ENCODE measurements at places on chromosomes 11 and 22.

DNA sequence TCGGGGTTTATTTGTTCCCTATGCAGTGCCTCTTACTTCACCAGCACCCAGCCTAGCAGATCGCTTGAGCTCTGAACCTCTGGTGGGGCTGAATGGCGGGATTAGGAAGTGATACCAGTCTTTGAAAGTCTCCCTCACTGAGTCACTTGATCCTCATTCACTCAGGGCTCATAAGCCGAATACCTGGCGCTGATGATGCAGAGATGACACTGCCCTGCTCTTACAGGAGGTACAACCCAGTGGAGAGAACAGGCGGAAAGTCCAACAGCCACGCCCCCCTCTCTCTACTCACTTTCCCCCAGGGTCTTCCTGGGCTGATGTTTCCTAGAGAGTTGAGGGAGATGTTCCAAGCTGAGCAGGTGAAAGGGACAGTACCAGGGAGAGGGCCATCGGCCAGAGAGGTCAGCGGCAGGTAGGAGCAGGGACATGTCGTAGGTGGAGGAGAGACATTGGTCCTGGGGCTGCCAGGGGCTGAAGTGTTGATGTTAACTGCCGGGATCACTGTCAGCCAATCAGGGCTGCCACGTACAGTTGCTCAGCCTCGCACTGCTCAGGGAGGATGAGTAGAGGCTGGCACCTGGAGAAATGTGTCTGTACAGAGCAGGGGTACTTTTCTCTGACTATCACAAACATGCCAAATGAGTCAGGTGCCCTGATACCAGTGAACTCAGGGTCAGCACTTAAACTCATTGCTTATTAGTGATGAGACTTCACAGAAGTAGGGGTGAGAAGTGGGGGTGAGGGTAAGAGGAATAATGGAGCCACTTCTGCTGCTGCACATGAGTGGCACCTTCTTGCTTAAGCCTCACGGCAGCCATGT, 9.9 kb upstream of the APOBEC3A start:
- peak; percentile 87 for DNase-seq

DNA sequence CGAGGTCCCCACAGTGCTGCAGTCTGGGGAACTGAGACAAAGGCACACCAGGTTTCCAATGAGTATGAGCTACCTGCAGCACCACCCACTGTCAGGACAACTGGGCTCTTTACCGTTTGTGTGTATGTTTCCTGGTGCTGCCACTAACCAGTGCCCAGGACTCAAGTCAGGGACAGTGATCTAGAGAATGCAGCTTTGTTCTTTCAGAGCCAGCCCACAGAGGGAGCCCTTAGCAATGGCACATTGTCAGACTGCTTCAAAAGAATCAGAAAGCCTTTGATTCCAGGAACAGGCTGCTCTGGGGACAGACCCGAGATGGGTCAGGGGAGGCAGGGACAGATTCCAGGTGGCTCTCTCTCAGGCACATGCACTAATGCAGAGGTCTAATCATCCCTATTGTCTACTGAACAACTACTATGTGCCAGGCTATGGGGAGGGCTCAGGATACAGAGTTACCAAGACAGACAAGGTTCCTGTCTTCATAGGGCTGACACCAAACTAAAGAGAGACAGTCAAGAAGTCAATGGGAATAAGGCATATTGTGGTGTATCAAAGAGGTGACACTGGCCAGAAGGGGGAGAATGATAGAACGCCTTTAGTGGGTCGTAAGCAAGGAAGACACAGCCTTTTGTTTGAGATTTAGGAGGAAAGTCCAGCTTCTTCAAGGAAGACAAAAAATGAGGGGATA, 103.7 kb downstream of the VPREB1 start:
- DNase-seq: no peak

DNA sequence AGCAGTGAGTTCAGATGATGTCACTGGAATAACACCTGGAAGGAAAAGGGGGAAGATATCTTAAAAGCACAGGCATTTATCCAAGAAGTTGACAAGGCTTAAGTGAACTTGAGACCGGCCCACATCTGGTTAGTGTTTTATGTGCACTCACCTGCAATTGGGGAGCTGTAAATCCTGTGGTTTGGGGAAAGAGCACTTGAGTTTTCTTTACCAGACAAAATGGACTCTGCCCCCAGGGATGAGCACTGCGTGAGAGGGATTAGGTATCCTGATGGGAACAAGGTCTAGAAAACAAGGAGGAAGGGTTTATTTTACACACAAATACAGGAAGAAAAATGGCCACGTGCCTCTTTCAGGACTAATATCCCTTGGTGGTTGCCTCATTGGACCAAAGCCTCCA, 15.2 kb downstream of the E2F8 start:
- DNase-seq: no peak

- DNase-seq: no peak
These were observed 38.3 kb upstream of the GRAMD1B start for GRCh38 chr11:123391646-123392348.

GRCh38 chr11:105004021-105004420, 18.9 kb downstream of the CASP5 start:
- no peak for DNase-seq

- no peak for DNase-seq
These were observed 14.3 kb downstream of the NCAM1 start for GRCh38 chr11:112975493-112975892.

GRCh38 chr11:47538741-47539565, 14.0 kb downstream of the CELF1 start:
- DNase-seq: no peak

- DNase-seq: no peak
These were observed 6.1 kb downstream of the PI4KA start for GRCh38 chr22:20852503-20852902.

- no peak for DNase-seq
These were observed 13.1 kb downstream of the MGAT3 start for GRCh38 chr22:39469681-39470450.

- DNase-seq: peak; percentile 25
These were observed 83.2 kb upstream of the TNRC6B start for GRCh38 chr22:40094485-40094884.

GRCh38 chr11:36635066-36635862, 37.2 kb upstream of the RAG2 start:
- no peak for DNase-seq

GRCh38 chr11:870127-870413, 27.4 kb downstream of the TSPAN4 start:
- DNase-seq: no peak

DNA sequence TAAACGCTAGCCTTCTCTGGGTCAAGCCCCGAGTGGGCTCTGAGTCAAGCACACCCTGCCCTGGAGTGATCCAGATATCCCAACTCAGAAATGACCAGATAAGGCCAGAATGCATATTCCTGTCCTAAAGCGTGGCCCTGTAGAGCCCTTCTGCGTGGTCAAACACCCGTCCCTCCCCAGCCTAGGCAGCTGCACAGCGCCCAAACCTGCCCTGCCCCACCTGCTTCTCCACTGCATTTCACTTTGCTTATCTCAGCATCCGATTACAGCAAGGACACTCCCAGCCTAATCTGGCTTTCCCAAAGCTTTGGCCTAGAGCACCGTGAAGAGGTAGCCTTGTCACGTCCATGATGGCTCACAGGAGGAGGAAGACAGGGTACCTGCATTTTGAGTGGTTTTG, 11.9 kb upstream of the TMPRSS4 start:
- no peak for DNase-seq

DNA sequence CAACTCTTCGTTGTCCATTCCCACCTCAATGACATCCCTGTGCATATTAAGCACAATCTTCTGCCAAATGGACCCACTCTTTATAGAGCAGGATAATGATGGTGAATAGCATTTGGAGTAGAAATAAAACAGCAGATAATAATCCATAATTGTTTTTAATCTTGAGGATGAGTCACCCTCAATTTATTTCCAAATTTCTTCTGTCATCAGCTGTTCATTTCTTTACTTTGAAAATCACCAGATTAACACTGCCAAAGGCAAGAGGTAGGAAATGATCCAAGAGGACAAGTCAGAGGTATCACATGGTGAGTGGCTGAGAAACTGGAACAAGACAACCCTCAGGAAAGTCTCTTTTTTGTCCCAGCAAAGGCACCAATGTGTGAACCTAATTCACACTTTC, 7.3 kb upstream of the AMBRA1 start:
- no peak for DNase-seq

GRCh38 chr11:26194881-26195280, 137.0 kb upstream of the ANO3 start:
- DNase-seq: no peak

DNA sequence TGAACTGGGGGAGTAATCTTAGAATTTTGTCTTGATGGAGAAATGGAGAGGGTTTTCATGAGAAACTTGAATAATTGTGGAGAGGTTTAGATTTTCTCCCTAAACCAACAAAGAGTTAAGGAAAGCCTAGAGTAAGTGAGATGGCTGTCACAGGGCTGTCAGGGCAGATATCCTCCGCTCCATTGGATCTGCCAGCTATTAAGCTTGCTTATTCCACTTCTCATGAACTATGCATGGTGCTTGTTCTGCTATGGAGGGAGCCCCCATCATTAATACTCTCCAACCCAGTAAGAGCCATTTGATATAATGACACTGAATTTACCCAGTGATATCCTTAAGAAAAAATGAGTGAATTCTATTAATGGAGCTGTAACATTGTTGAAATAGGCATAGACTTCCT, 342.8 kb upstream of the MTNR1B start:
- no peak for DNase-seq

- DNase-seq: no peak
These were observed 124.2 kb downstream of the APIP start for GRCh38 chr11:34791780-34792542.

- DNase-seq: no peak
These were observed 346.8 kb downstream of the ETS1 start for GRCh38 chr11:128240546-128240945.

- no peak for DNase-seq
These were observed 29.3 kb upstream of the CABP7 start for GRCh38 chr22:29690476-29690875.

DNA sequence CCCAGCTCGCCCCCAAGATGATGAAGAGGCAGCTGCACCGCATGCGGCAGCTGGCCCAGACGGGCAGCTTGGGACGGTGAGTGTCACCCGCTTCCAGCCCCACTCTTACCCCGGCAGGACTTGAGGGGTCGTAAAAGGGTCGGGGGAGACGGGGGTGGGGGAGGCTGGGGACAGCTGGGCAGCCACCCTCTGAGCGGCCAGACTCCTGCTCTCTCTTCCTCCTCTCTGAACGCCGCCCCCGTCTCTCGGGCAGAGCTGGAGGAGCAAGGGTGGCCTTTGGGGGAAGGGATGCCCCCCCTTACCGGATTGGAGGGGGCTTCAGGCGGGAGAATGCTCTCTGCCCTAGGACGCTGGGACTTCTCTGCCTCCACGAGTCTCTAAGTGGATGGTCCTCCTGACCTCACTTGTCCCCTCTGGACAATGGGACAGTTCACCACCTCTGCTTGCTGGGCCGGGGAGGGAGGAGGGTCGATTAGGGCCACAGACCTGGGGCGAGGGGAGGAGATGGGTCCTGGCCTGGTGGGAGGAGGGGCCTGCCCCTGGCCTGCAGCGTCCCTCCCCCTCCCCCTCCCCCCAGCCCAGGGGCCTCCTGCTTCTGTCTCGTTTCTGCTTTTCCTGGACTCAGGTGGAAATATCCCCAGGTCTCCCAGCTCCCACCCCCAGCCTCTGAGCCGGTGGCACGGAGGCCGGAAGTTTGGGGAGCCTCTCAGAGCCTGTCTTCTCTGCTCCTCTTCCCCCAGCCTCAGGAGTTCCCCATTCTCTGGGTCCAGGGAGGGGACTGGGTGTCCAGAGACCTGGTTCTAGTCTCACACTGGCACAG, 512 bp downstream of the SH3BP1 start:
- DNase-seq: peak; percentile 73

- DNase-seq: no peak
These were observed 135.1 kb downstream of the TEAD1 start for GRCh38 chr11:12809364-12809763.

DNA sequence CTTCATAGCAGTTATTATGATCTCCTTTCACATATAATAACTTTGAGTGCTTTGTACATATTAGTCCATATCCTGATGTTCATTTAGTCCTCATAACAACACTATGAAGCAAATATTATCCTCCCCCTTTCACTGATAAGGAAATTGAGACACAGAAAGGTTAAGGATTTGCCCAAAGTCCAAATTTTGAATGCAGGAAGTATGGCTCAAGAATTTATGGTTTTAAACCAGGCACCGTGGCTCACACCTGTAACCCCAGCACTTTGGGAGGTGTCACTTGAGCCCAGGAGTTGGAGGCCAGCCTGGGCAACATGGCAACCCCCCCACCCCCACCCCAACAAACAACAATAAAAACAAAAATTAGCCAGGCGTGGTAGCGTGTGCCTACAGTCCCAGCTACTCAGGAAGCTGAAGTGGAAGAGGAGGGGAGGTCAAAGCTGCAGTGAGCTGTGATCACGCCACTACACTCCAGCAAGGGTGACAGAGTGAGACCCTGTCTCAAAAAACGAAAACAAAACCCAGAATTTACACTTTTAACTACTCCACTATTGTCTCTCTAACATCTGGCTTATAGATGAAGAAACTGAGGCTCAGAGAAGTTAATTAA, 8.6 kb downstream of the CCDC34 start:
- no peak for DNase-seq

DNA sequence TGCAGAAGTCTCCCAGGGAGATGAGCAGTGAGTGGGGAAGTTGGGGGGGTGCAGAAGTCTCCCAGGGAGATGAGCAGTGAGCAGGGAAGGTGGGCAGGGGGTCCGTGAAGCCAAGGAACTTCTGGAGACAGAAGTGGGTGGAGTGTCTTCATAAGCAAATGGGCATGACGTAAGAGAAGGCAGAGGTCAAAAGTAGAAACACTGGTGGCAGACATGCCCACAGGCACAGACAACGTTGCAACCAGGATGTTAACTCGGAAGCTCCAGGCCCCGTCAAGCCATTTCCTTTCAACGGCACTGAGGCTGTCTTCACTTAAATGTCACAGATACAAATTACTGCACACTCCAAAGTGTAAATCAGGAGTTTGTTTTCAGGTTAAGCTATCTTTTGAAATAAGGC, 186.1 kb downstream of the SHANK2 start:
- DNase-seq: no peak

DNA sequence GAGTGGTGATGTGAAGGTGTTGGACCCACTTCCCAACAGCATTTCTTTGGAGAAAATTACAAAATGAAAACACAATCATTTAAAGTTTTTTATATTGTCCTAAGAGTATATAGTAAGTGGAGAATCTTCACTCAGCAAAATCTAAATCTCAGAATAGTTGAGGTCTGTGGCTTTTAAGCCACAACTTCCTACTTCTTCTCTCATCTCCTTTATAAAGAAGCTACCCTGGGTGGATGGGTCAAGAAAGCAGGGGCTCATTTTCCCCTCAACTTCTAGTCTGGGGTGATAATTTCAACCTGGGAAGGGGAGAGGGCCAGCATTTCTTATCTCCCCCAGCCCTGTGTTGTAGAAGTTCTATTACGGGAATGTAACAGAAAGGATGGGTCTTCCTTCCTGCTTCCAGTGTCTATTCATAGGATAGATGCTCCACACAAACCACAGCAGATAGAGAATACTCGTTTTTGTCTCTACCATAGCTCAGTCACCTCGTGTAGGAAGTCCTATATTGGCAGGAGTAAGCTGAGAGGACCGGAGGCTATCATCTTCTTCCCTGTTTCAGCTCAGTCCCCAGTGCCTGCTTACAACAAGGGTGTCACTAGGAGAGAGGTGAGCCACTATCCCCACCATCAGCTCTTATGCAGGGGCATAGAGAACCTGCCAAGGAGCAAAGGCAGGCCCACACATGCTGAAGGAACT, 341.5 kb downstream of the CASP12 start:
- DNase-seq: no peak

- no peak for DNase-seq
These were observed 187.3 kb upstream of the SYT13 start for GRCh38 chr11:45473341-45473895.

All from suppressor macrophage treated with lipopolysaccharide for 1 hour (primary cell).